Ureter (tissue), 1 donor: ENCODE measurements at places on chromosomes 11 and 22.

DNA sequence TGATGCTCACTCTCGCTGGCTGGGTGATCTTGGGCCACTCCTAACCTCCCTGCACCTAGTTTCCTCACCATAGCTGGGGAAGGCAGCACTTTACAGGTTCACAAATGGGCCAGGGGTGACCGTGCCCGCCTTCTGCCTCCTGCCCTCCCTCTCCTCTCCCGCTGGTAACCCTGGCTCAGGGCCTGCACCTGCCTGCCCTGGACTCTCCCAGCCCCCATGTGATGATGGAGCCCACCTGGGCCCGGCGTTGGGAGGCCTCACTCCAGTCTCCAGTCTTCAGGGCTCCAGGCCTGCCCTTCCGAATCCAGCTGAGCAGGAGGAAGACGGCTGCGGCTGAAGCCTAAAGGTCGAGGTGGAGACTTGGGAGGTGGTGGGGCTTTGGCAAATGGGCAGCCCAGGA, 152.9 kb downstream of the CACNA1I start:
- no peak for DNase-seq

GRCh38 chr11:78069465-78069864, 5.8 kb downstream of the THRSP start:
- DNase-seq = no peak

DNA sequence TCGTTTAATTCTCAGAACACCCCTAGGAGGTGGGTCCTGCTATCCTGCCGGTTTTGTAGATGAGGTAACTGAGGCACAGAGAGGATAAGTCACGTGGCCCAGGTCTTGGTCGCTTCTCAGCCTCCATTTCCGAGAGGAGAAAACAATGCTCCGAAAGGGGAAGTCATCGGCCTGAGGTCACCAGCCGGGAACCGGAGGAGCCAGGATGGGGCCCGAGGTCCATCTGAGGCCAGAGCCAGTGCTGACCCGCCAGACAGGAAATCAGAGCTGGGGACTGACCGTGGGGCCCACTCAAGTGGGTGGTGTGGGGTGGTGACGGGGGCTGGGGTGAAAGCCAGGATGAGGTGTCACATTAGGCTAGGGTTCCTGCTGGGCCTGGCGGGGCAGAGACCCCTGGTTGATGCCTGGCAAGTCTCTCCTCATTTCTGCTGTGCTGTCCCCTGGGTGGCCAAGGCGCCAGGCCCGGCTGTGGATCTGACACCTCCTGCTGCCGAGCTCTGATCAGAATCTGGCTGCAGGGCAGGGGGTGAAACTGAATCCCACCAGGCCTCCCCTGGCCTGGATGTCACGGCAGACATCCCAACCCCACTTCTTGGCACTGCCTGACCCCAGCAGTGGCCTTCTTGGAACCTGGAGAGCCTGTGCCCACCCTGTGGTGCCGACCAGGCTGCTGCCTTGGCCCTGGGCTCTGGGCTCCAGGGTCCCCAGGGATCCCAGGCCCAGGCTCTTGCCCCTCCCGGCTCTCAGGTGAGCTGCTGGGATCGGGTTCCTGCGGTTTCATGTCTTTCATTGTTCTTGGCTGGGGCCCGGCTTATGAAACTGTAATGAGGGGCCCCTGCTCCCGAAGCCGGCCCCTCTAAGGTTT, 12.0 kb downstream of the TRIOBP start:
- DNase-seq = no peak

DNA sequence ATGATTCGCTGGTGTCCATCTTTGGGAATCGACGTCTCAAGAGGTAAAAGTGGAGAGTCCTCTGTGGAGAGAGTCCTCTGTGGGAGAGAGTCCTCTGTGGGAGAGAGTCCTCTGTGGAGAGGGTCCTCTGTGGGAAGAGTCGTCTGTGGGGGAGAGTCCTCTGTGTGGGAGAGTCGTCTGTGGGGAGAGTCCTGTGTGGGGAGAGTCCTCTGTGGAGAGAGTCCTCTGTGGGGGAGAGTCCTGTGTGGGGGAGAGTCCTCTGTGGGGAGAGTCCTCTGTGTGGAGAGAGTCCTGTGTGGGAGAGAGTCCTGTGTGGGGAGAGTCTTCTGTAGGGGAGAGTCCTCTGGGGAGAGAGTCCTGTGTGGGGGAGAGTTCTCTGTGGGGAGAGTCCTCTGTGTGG, 3.1 kb downstream of the PRDX5 start:
- DNase-seq = no peak

- no peak for DNase-seq
Measured at GRCh38 chr11:26778000-26778757, 56.3 kb upstream of the SLC5A12 start.

DNA sequence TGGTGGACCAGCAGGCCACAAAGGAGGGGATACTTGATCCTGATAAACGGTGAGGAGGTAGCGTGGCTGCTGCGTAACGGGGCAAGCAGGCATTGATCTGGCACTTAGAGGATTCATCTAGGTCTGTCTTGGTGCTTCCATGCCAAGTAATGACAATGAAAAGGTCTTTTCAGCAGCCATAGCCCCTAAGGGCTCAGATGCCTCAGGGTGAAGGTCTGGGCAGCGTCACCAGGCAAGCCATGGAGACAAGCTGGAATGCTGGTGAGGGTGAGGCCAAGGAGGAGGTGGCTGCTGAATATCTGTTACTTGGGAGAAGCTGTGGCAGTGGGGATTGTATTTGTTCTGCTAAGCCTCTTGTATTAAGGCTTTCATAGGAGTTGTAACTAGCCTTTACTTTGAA, 4.8 kb upstream of the CHKB start:
- no peak for DNase-seq

DNA sequence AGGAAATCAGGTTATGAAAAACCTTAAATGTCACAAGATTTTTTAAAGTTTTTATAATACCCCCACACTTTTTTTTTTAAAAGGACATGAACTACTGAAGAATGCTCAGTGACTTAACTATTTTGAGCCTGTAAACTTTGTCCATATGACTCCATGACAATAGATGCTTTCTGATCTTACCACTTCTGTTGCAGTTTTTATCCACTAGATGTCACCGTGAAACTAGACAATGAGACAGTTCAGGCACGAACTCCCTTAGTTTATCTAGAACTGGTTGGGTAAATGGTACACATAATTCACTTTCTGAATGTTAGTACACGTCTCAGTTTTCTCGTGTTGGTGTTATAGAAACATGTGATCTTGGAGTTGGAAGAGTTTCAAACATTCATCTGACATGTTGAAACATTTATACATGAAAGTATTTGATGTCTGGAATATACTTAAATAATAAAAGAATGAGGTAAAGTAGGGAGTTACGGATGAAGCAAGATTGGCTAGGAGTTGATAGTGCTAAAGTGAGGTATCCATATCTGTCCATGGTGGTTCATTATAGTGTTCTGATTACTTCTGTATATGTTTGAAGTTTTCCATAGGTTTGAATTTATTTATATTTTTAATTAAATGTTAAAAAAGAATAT, 8.1 kb downstream of the CCDC15 start:
- no peak for DNase-seq

- DNase-seq = no peak
Measured at GRCh38 chr22:19352766-19353165, 61.2 kb upstream of the CLTCL1 start.

GRCh38 chr22:45584121-45584570, 81.5 kb downstream of the FBLN1 start:
- DNase-seq = no peak

DNA sequence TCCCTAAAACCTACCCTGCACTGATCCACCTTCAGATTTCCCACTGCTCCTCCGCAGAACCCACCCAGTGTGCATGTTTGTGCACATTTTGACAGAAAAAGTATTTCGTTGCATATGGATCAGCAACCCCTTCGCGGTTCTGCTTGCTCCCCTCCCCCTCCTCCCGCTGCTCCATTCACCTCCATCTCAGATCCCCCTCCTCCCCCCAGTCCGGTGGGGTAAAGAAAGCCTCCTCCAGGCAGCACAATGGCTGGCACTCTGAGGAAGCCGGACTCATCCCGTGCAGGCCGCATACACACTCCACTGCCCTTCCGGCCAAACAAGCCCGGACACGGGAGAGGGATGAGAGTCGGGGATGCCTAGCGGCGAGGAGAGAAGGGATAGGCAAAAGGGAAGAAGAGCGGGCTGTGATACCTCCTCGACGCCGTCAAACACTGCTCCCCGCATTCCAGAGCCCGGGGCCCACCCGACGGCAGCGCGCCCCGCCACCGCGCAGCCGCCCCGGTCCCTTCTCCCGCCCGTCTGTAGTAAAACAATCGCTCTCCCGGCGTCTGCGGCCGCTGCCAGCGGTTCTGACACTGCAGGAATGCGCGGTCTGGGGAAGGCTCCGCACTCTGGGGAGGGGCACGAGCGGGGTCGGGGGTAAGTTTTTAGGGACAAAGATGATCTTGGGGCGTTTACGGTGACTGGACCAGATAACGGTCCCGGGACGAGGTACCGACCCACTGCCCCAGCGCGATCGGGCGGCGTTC, 915 bp downstream of the FEZ1 start:
- no peak for DNase-seq

- DNase-seq = no peak
Measured at GRCh38 chr11:73995731-73996130, 13.1 kb upstream of the UCP2 start.

DNA sequence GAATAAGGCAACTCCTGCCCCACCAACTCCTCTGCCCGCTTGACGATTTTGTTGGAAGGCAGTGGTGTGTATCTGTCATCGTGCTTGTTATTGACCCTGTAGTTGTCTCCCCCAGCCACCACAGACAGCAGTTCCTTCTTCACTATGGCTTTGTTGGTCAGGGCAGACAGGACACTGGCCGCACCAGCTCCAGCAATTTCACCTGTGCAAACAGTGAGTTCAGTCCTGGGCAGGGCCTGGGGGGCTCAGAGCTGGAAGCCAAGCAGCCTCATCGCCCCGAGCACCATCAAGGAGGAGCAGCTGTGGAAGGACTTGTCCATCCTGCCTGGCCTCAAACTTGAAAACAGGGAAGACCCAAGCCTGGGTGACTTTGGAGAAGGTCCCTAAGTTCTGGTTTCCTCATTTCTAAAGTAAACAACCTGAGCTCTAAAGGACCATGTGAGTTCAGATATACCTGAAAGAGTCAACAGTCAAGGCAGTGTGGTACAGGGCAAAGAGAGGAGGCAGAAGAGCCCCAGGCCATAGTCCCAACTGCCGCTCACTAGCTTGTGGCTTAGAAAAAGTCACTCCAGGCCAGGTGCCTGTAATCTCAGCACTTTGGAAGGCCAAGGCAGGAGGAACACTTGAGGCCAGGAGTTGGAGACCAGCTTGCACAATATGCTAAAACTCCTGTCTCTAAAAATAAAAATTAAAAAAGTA, 4.6 kb downstream of the PLAAT2 start:
- no peak for DNase-seq

GRCh38 chr11:3156282-3156660, 8.8 kb downstream of the OSBPL5 start:
- no peak for DNase-seq

DNA sequence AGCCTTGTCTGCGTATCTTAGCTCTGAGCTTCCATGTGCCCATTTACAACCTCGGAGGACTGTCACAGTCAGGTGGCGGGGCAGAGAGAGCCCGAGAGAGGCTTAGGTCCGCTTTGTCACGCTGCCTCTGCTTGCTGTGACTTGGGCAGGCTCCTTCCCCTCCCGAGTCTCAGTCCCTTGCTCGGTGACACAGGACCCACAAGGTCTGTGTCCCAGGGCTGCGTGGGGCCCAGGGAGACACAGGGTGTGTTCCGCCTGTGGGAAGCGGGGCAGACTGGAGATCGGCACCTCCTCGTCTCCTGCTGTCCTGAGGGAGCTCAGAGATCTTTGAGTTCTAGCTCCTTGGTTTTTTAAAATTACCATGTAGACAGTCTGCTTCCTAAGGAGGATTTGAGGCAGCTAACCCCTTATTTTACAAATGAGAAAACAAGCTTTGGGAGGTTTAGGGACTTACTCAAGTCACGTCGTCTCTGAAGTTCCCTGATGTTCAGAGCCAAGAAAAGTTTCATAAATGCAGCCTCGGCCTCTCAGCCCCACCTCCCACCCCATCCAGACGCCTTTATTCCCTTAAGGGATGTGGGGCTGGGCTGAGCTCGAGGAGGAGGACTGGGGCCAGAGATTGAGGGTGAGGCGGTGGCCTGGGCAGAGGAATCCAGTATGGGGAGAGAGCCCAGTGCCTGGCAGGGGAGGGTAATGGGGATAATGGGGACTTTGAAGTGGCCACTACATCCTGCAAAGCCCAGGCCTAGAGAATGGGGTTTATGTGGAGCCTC, 103.6 kb downstream of the NECTIN1 start:
- DNase-seq = no peak

DNA sequence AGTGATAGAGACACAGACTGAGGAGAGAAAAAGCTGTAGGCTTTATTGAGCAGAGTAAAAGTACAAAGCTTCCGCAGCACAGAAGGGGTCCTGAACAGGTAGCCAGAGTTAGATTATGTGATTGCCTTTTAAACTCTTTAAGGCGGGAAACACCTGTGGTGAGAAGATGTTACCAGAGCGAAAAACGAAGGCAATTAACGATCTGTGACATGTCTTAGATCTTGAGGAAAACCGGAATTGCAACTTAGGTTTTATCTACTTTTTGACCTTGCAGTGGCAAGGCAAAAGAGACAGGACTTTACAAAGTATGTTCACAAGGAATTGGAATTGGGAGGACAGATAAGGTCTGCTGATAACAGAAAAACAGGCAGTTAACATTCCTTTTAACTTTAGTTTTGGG, 493.6 kb upstream of the FAT3 start:
- DNase-seq = no peak
